ENCODE measurements at places on chromosomes 11 and 22.
A peak's percentile ranks its signal among the peaks of the same experiment; 100 is the strongest.

DNA sequence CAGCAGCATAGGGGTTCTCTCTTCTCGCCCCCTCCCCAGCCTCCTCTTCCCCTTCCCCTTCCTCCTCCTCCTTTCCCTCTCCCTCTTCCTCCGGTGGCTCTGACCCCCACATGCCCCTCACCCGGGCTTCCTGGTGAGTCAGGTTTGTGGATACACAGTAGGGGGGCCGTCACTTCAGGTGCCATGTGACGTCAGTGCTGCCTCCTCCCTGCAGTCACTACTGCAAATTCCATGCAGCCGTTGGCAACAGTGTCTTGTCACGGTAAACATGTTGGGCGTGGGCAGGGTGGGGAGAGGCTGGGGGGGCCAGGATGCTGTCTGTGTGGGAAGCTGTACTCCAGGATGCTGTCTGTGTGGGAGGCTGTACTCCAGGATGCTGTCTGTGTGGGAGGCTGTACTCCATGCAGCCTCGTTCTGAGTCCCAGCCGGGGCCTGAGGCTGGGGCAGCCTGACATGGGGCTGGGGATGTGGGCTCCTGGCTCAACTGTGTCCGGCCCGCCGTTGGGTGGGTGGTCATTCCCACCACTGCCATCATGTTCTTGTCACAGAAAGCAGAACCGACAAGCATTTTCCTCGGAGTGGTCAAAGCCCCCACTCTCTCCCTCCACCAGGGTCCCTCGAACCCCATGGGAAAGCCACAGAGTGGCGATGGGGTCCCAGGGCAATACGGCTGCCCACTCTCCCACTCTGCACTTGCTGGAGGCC lies 2.4 kb upstream of the MUC2 start:
- no peak for DNase-seq

DNA sequence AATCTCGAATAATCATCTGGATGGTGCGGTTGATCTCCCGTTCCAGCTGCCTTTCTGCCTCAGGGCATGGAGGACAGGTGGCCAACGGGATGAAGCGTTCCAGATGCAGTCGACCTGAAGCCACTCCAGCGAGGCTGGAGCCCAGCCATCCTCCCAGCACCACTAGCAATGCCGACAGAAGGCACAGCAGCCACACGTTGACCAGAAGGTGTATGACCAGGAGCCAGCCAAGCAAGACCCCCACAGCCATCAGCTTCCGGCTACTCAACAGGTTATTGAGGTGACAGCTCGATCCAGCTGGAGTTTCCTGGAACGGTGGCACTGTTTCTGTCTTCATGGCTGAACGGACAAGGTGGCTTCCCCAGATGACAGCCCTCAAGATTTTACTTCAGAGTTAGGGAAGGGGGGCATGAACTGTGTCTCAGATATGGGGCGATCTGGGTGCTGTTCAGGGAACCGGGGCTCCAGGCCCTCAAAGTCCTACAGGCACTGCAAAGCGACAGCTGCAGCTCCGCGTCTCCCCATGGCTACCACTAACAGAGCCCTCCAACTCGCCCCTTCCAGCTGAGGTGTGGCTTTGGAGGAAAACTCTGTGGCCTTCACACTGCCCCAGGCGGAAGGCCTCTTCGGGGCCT lies 559 bp downstream of the SNX19 start:
- DNase-seq, result no peak

DNA sequence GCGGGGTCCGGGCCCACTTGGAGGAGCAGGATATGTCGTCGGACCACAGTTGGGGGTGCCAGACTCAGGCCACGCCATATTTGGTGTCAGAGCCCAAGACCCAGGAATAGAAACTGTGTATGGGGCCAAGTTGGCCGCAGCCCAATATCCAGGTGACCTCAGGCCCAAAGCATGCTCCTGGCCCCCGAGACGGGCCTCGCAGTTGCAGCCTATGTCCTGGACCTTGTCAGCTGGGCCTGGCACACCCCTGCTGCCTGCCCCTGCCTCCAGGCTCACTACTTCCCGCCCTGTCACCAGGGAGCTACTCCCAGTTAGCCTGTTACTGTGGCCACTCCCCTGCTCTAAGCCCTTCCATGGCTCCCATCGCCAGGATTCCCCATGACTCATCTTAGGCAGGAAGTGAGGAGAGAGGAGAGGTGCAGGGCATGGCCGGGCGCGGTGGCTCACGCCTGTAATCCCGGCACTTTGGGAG lies 23.1 kb downstream of the A4GALT start:
- no peak for DNase-seq

GRCh38 chr11:61756147-61756451 lies 3.7 kb downstream of the MYRF start:
- no peak for DNase-seq

GRCh38 chr22:29998627-29999384 lies 81.5 kb upstream of the HORMAD2 start:
- DNase-seq, result no peak

DNA sequence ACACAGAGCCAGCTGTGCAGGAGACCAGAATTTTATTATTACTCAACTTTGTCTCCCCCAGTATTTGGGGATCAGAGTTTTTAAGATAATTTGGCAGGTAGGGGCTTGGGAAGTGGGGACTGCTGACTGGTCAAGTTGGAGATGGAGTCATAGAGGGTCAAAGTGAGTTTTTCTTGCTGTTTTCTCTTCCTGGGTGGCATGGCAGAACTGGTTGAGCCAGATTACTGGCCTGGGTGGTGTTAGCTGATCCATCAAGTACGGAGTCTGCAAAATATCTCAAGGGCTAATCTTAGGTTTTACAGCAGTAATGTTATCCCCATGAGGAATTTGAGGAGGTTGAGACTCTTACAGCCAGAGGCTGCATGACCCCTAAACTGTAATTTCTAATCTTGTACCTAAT lies 153.5 kb downstream of the OR4C45 start:
- DNase-seq, result no peak

DNA sequence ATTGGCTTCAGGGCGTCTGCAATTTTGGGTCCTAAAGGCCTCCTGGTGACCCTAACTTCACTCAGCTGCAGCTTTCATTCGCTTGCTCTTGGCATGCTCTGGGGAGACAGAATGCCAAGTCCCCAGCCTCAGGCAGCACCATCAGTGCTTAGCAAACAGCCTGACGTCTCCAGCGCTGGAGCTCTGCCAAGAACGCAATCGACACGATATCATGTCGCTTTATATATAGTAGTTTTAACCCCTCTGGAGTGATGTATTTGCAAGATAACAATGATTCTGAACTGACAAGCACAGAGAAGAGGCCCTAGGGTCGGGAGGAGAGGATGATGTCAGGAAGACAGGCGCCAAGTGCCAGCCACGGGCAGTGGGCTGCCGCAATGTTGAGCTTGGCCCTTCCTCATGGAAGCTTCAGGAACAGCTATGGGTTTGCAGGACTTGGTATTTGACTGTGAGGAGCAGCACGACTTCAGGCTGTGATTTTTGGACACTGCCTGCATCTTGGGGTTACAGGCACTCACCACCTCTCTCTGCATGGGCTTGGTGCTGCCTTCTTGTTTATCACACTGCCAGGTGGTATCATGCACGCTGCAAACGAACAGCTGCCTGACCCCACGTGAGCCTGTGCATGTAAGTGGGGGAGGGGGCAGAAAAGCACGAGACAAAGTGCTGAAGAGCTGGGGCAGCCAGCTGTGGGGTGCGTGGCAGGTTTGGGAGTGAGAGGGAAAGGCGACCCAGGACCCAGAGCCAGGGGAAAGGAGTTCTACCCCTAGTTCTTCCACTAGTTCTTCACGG lies 26.1 kb downstream of the B3GAT1 start:
- no peak for DNase-seq

GRCh38 chr11:130638624-130639023 lies 190.2 kb downstream of the ADAMTS15 start:
- DNase-seq, result no peak

- no peak for DNase-seq
These were observed 39.9 kb upstream of the RAB1B start for GRCh38 chr11:66228521-66228920.

DNA sequence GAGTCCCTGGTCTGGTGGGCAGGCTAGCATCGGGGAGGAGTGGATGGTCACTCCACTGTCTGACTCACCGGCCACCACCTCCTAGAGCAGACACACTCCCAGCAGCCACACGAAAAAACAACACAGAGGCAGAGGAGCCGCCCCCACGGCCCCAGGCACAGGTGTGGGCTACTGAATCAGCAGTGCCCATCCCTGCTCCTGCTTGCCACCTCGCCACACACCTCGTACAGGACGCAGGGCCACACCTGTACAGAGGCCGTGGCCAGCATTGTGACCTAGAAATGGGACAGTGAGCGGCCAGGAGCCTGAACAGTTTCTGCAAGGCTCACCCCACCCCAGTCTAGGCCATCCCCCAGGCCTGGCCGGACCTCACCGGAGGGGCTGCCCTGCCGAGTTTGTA lies 14.0 kb downstream of the TRIM29 start:
- DNase-seq, result no peak

DNA sequence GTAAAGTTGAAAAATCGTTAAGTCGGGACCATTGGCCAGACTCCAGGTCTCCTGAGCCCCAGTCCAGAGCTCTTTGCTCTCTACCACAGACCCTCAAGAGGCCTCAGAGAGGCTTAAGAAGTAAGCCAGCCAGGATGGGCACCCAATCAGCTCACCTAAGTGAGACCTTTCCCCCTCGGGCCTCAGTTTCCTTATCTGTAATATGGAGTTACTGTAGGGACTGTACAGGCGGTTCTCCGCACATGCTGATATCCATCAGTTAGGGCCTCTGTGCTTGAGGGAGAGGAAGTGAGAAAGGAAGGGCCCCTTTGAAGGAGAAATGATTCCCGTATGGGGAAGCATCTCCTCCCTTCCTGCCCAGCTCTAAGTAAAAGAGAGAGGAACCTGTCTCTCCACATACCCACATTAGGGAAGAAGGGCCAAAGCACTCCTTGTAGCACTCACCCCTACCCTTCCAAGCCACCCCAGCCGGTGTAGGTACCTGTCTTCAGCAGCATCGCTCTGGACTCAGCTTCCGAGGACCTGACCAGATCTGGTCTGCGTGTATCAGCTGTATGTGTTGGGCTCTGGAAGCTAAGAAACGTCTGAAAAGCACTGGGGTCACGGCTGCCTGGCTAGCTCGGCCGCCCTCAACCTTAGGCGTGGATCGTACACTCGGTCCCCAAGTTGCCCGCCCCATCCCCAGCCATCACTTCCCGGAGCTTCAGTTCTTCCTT lies 653 bp downstream of the NAGA start:
- no peak for DNase-seq

- DNase-seq, result no peak
These were observed 4.0 kb upstream of the SGSM1 start for GRCh38 chr22:24801901-24802465.

DNA sequence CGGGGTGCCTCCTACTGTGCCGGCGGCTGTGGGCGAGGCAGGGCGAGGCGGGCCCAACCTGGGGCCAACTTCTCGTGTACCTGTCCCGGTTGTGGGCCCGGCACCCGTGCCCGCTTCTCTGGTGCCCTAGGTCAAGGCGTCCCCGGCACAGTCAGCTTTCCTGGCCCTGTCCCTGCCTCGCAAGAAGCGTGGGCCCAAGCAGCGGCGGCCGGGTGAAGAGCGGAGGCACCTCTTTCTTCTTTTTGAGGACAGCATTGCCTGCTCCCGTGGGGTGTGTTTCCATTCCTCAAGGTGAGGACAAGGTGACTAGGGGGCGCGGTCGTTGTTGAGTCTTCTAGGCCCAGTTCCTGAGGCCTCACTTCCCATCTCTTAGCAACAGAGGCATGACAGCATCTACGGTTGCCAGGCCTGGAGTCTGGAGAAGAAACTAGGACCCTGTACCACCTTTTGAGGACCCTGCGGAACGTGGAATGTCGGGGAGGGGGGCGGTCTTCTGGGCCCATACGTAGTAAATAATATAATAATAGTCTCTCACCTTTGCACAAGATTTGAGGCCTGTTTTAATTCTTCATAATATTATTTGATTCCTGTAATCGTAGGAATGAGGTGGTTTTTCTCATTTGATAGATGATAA lies 418 bp downstream of the ACO2 start:
- DNase-seq, result peak; percentile 44

GRCh38 chr11:63768237-63769041 lies at the start of gene ZFTA:
Gene ZFTA, minus strand, starts transcription at chr11:63768775. Its CDS starts 153 bp downstream, at chr11:63768622.
- peak; percentile 72 for DNase-seq

DNA sequence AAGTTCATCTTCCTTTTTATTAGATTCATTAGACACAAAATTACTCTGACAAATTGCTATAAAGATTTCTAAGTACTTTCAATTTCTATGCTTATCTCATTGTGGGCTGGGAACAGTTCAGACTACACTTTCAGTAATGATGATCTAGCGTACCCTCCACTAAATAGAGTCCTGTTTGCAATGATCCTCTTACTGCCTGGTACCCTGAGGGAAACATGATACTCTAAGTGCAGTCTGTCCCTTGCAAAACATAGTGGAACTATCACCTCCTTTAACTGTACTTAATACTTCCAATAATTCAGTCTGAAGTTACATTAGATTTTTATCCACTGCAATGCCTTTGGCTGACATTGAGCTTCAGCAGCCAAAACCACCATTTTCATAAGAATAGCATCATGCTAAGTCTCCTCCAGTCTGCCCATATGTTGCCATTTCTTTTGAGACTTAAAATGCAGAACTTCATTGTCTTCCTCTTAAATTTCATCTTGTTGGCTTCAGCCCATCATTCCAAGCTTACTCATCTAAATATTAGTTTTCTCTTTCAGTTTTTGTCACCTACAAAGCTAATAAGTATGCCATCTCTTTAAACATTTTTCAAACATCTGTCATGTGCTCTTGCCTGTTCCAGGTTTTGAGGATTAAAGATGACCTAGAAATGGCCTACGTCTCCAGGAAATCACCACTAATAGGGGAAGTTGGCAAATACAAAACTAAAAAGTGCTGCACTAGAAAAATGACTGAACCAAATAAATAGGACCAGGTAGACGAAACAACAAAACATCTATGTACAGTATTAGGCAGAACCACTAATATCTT lies 55.5 kb downstream of the PAK1 start:
- no peak for DNase-seq

- DNase-seq, result no peak
These were observed 60.6 kb upstream of the BLID start for GRCh38 chr11:122176651-122177050.

GRCh38 chr22:28186641-28187040 lies 267.6 kb upstream of the PITPNB start:
- no peak for DNase-seq

DNA sequence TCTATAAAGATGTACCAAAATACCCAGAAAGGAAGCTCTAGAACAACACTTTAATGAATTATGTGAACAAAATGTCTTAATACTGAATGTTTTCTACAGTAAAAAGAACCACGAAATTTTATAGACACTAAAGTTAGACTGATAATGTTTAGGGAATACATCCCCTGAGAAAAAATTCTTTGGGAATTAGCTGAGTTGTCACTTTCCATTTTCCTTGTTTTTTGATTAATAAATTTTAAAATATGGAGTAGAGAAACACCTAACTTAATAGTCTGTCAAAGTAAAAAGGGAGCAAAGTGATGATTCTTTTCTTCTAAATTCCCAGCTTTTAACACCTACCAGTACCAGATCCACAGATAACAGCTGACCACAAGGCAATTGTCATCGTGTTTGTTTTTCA lies 23.1 kb upstream of the SCN3B start:
- DNase-seq, result no peak

Data from CD4-positive, alpha-beta T cell treated with Interleukin-17A for 4 hours (primary cell).